Activated T-helper 1 cell treated with anti-CD3 and anti-CD28 coated beads, Interleukin-12 subunit alpha, Interleukin-12 subunit beta, Interleukin-2, Interleukin-4 antibody, amounts not matched to agents 30 ng/mL and 10 ng/mL and 1 ng/mL, durations not matched to agents 14 hours and 24 hours and 36 hours (primary cell): ENCODE measurements at places on chromosomes 2 and 18. TPM values are rescaled to one million over a fixed set of nuclear protein-coding genes. Genes with fewer than 3 reads are reported as not detected.

GRCh38 chr2:109510136-109511028 lies 103.4 kb downstream of the SEPTIN10 start:
- no peak overlapping the region for H3K27ac ChIP-seq
- no peaks in the 10 kb centered on the region for H3K36me3 ChIP-seq
- H3K4me3 ChIP-seq, result no peak overlapping the region
- no peaks in the 10 kb centered on the region for H3K27me3 ChIP-seq

- no peaks in the 10 kb centered on the region for H3K4me1 ChIP-seq
- H3K36me3 ChIP-seq, result no peaks in the 10 kb centered on the region
- no peak overlapping the region for H3K4me3 ChIP-seq
- peaks cover 2% of the 10 kb centered on the region for H3K27me3 ChIP-seq
- DNase-seq, result no peak
Measured at GRCh38 chr2:95337829-95338228, 40.7 kb downstream of the KCNIP3 start.

GRCh38 chr18:78986018-78986481 lies 6.4 kb downstream of the SALL3 start:
- H3K4me1 ChIP-seq, result no peaks in the 10 kb centered on the region
- peaks cover 75% of the 10 kb centered on the region for H3K27me3 ChIP-seq
- DNase-seq, result no peak
- H3K36me3 ChIP-seq, result peaks cover 9% of the 10 kb centered on the region

- no peak for DNase-seq
- H3K27ac ChIP-seq, result no peak overlapping the region
- no peak overlapping the region for H3K4me3 ChIP-seq
- H3K36me3 ChIP-seq, result no peaks in the 10 kb centered on the region
- H3K27me3 ChIP-seq, result peaks cover 16% of the 10 kb centered on the region
Measured at GRCh38 chr18:47334966-47335365, 83.5 kb upstream of the SKOR2 start.

DNA sequence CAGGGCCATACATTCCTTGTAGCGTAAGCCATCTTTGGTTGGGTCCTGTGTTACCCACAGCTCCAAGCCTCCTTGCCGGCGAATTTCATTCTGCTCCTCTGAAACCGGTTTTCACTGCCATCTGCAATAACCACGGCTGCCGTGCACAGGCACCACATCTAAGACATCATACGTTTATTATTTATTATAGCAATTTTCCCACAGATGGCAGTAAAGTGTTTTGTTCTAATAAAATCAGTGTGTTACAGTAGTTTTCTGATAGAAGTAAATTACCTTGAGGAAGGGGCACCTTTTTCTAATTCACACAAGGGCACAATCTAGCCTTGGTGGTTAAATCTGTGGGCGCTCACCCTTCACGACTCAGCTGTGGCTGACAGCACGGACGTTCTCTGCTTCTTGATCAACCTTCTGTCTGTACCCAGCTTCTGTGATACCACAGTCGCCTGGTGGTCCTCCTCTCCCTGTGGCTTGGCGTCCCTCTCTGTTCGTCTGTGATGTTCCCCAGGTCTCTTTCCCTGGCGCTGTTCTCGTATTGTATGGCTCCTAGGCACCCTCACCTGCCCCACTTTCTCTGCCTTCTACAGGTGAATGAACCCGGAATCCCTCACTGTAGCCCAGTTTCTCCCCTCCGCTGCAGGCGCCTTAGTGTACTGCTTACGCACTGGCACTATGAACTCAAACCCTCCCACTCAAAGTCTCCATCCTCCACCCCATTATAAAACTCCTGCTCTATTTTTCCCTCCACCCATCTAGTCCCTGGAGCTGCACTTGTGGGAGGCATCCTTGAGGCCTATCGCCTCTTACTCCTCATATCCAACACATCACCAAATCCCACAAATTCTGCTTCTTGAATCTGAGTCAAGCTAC lies 236.8 kb downstream of the DYSF start:
- H3K27ac ChIP-seq, result no peak overlapping the region
- DNase-seq, result no peak
- H3K36me3 ChIP-seq, result no peaks in the 10 kb centered on the region
- no peak overlapping the region for H3K4me3 ChIP-seq

DNA sequence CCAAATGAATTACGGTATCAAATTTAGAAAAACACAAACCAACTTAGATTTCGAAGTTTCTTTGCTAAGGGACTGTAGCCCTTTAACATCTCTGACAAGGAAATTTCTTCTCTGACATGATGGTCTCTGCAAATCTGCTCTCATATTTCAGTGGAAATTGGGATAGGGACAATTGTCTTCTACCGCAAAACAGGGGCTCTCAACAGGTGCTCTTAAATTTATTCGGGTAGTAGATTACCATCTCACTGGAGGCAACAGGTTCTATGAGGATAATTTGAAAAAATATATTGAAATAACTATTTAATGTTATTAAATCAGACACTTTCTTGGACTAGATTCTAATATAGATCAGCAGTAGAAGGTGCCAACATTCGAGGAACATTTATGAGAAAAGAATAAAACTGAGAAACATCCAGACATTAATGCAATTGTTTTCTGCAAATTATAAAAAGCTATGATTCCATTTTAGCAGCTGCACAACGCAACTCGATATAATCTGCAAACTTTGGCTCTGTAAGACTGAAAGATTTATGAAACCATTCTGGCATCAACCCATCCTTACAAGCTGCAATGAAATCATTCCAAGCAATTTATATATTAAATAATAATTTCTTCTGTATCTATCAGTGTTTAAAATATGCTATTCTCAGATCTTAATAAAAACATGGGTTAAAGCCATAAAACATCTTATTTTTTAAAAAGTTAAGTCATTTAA lies 10.0 kb upstream of the BCL2 start:
- H3K36me3 ChIP-seq, result peaks cover 24% of the 10 kb centered on the region
- H3K27me3 ChIP-seq, result no peaks in the 10 kb centered on the region
- DNase-seq, result no peak
- H3K27ac ChIP-seq, result no peak overlapping the region
- H3K4me1 ChIP-seq, result no peaks in the 10 kb centered on the region

DNA sequence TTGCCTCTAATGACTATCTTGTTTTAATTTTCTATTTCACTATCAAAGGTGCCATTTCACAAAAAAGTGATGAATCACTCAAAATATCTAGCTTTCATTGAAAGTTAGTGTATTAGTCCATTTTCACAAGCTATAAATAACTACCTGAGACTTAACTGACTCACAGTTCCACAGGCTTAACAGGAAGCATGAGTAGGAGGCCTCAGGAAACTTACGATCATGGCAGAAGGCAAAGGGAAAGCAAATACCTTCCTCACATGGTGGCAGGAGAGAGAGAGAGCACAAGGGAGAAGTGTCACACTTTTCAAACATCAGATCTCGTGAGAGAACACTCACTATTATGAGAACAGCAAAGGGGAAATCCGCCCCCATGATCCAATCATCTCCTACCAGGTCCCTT lies 1220.4 kb upstream of the ZEB2 start:
- no peak overlapping the region for H3K27ac ChIP-seq
- H3K27me3 ChIP-seq, result no peaks in the 10 kb centered on the region
- no peaks in the 10 kb centered on the region for H3K36me3 ChIP-seq
- no peak for DNase-seq
- H3K4me1 ChIP-seq, result peaks cover 10% of the 10 kb centered on the region
- H3K4me3 ChIP-seq, result no peak overlapping the region

DNA sequence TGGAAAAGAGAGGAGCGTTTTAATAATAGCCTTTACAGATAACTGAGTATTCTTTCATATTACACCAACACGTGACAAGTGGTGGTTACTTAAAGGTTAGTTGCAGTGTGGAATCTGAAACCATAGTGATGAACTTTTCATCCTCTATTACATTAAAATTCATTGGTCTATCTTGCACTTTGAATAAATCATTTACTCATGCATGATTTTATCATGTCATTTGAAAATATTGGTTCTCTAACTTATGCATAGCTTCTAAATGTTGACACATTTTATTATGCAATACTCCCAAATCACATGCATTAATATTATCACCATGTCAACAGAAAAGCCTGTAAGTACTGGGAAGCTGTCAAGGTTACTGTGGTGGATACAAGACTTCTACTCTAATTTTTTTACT lies 1432.2 kb downstream of the LRP1B start:
- H3K27me3 ChIP-seq, result no peaks in the 10 kb centered on the region
- H3K4me3 ChIP-seq, result no peak overlapping the region
- no peaks in the 10 kb centered on the region for H3K36me3 ChIP-seq

GRCh38 chr2:154425994-154426393 lies 272.5 kb upstream of the KCNJ3 start:
- H3K27me3 ChIP-seq, result no peaks in the 10 kb centered on the region
- no peak for DNase-seq
- H3K27ac ChIP-seq, result no peak overlapping the region
- no peaks in the 10 kb centered on the region for H3K36me3 ChIP-seq
- no peak overlapping the region for H3K4me3 ChIP-seq

DNA sequence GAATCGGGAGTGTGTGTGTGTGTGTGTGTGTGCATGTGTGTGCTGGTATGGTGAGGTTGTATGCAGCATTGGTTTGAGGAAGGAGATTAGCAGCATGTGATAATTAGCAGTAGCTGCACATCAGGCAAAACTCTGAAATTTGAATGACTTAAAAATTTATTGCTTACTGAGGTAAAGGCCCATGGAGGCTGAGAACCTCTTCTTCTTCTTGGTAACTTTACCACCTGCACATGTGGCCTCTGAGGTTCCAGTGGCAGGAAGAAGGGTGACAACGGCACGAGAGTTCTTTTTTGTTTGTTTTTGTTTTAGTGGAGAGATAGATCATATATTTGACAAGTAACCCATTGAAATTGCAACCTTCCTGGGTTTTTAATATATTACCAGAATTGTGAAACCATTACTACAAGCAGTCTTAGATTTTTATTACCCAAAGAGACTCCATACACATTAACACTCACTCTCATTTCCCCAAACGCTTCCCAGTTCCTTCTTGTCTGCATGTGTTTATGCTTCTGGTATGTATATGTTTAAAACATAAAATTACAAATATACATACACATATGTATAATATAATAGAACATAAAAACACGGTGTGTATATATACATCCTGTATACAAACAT lies 292.1 kb downstream of the PTGR3 start:
- no peaks in the 10 kb centered on the region for H3K4me1 ChIP-seq
- no peak for DNase-seq
- no peak overlapping the region for H3K4me3 ChIP-seq
- H3K27ac ChIP-seq, result no peak overlapping the region

- H3K27me3 ChIP-seq, result no peaks in the 10 kb centered on the region
- H3K36me3 ChIP-seq, result no peaks in the 10 kb centered on the region
- H3K4me3 ChIP-seq, result no peak overlapping the region
- no peaks in the 10 kb centered on the region for H3K4me1 ChIP-seq
- no peak for DNase-seq
Measured at GRCh38 chr2:23036629-23037028, 348.4 kb upstream of the KLHL29 start.

- no peak overlapping the region for H3K27ac ChIP-seq
- H3K4me1 ChIP-seq, result peaks cover 6% of the 10 kb centered on the region
- H3K4me3 ChIP-seq, result no peak overlapping the region
- DNase-seq, result no peak
Measured at GRCh38 chr18:11828786-11829432, 22.3 kb upstream of the CHMP1B start.

Gene REG3G
- not detected in 2 replicates for total RNA-seq

Gene DLX1
- total RNA-seq, result not detected in 2 replicates

Gene CGREF1
- 12.9 and 18.0 TPM in 2 replicates for total RNA-seq

Gene IL37
- total RNA-seq, result not detected in 2 replicates
